Activated naive CD8-positive, alpha-beta T cell treated with anti-CD3 and anti-CD28 coated beads, Interleukin-2, amount 10 ng/mL, durations not matched to agents 7 days and 5 days (primary cell): ENCODE measurements at places on chromosomes 1 and 21. TPM values are rescaled to one million over a fixed set of nuclear protein-coding genes. Genes with fewer than 3 reads are reported as not detected.
A peak's percentile ranks its signal among the peaks of the same experiment; 100 is the strongest.

Gene LCE1E
- total RNA-seq: not detected

DNA sequence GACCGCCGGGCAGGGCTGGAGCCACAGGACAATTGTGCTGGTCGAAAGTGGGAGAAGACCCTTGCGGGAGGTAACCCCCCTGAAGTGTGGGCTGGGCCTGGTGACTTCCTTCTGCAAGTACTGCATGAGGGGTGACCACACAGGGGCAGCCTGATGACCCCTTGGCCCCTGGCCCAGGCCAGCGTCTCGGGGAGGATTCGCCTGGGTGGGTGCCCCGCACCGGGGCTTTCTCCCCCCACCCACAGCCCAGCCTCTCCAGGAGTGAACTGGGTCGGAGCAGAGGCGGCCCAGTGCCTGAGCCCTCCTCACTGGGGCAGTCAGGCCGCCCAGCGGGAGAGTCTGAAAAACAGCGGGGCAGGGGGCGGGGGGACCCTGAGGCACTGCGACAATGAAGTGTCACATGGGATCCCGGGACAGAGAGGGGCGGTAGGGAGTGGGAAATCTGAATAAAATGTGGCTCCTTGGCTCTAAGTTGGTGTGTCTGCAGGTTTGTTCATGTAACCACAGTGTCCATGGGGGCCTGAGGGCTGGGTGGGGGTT is 1.6 kb upstream of the DNMT3L start:
- DNase-seq: no peak
- no peak overlapping the region for H3K4me3 ChIP-seq
- no peaks in the 10 kb centered on the region for H3K27me3 ChIP-seq
- H3K27ac ChIP-seq: no peak overlapping the region
- no peaks in the 10 kb centered on the region for H3K36me3 ChIP-seq

DNA sequence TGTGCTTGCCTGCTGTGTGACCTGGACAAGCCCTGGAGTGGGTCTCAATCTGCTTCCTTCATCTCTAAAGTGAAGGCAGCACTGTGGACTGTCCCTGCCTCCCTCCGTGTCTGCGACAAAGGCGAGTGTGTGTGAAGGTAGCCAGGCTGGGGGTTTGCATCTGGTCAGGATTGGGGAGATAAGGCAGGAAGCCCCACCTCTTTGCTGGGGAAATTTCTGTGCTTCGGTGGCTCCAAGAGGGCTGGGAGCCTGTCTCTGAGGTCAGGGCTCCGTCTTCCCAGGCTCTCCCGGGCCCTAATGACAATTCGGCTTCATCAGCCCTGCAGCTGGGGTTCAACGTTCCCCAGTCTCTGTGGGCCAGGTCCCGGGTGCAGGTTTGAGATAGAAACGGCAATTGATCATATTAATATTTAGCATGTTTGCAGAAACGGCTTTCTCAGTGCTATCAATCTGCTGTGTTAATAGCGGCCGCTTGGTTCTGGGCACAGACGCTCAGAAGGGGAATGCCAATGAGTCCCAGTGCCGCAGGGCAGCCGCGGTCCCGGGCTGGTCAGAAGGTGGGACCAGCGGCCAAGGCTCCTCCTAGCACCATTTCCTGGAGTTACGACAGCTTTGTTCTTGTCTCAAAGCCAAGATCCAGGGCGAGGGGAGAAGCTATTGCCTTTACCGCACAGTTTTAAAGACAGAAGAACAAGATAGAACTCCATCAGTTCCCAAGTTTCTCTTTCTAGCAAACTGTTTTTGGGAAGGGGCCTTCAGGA is 105.7 kb downstream of the PRDM16 start:
- peaks cover 28% of the 10 kb centered on the region for H3K27me3 ChIP-seq
- no peak overlapping the region for H3K4me3 ChIP-seq
- H3K4me1 ChIP-seq: no peaks in the 10 kb centered on the region
- DNase-seq: no peak
- H3K27ac ChIP-seq: no peak overlapping the region

DNA sequence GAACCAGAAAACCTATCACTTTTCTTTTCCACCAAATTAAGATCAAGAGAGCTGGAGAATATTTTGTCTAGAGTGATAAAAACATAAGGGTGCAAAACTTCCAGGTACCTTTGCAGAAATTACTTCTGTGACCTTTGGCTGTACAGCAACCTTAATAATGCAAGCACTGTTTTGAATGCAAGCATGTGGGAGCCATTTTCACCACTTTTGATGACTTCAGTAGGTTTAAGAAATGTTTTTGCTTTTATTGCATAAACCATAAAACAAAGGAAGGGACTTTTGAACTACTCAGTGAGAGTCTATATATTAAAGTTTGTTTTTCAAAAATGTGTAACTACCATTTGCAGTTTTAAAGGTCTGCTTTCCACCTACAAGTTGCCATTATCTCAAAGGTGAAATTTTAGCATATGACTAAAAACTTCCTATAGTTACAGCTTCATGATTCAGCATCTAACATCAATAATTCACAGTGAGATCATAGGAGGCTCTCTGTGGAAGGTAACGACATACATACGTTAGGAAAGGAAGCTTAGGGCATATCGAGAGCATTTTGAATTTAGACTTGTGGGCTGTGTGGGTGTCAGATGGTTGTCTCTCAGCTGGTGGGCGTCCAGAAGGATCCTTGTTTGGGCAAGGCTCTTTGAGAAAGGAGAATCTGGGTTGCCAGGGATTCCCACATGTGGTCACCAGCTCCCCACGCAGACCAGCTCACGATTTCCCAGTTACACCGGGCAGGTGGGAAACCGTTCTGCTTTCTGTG is 1.1 kb upstream of the GADD45A start:
- peak overlapping the region; percentile 56 for H3K27ac ChIP-seq
- H3K4me3 ChIP-seq: peak overlapping the region; percentile 99
- H3K36me3 ChIP-seq: peaks cover 3% of the 10 kb centered on the region
- H3K4me1 ChIP-seq: peaks cover 27% of the 10 kb centered on the region

- H3K36me3 ChIP-seq: no peaks in the 10 kb centered on the region
- no peak for DNase-seq
- peaks cover 21% of the 10 kb centered on the region for H3K27me3 ChIP-seq
Measured at GRCh38 chr1:101444873-101445618, 208.2 kb downstream of the S1PR1 start.

- no peak for DNase-seq
- peak overlapping the region; percentile 96 for H3K4me3 ChIP-seq
- H3K27me3 ChIP-seq: no peaks in the 10 kb centered on the region
- H3K27ac ChIP-seq: peak overlapping the region; percentile 97
- peaks cover 60% of the 10 kb centered on the region for H3K4me1 ChIP-seq
Measured at GRCh38 chr1:161200992-161201835, 953 bp upstream of the NDUFS2 start.

DNA sequence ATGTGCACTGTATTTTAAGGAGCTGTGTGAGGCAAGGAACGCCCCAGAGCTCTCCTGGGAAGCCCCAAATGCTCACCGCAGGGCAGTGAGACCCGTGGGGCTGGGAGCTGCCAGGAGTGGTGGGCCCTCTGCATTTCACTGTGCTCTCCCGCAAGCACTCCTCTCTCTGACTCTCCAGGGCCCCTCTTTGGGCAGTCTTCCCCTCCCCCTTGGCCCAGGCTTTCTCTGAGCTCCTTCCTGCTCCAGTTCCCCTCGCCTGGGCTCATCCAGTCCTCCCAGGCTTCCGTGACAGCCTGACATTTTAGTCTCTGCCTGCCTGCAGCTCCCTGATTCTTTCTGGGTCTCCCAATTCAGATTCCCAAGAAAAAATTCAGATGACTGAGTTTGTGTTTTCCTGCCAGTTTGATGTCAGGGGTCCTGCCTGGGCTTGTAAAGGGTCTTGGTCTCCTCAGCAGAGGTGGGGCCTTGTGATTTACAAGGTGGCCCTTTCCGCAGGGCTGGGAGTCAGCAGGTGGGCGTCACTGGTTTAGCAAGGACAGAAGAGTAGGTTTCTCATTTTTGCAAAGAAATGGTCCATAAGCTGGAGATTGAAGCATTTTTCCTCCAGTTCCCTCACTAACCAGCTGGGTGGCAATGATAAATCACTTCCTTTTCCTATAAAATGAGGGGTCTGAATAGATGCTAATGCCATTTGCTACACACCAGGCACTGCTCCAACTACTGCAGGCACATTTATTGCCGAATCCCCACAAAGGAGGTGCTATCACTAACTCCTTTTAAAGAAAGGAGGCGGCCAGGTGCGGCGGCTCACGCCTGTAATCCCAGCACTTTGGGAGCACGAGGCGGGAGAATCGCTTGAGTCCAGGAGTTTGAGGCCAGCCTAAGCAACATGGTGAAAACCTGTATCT is 1.9 kb upstream of the CA6 start:
- DNase-seq: no peak
- H3K36me3 ChIP-seq: peaks cover 50% of the 10 kb centered on the region
- peaks cover 87% of the 10 kb centered on the region for H3K4me1 ChIP-seq
- no peaks in the 10 kb centered on the region for H3K27me3 ChIP-seq
- peak overlapping the region; percentile 83 for H3K4me3 ChIP-seq

Gene LIN28A
- not detected for total RNA-seq

DNA sequence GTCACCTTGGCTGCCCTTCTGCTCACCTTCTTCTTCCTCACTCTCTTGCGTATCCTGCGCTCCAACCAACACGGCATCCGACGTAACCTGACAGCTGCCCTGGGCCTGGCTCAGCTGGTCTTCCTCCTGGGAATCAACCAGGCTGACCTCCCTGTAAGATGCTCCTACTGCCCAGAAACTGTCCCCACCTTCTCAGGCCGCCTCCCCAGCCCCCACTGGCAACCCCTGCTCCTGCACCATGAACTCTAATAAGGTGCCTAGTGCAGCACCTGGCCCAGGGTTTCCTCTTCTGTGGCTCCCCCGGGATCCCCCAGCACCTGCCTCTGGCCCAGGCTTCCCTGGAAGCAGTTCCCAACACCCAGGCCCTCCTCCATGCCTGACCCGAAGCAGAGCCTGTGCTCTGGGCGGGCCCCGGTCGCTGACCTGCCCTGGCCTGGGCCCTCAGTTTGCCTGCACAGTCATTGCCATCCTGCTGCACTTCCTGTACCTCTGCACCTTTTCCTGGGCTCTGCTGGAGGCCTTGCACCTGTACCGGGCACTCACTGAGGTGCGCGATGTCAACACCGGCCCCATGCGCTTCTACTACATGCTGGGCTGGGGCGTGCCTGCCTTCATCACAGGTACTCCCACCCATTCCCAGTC is 12.8 kb downstream of the PSRC1 start:
- no peaks in the 10 kb centered on the region for H3K36me3 ChIP-seq
- no peak for DNase-seq

Gene UBXN10
- total RNA-seq: 0.28 TPM

DNA sequence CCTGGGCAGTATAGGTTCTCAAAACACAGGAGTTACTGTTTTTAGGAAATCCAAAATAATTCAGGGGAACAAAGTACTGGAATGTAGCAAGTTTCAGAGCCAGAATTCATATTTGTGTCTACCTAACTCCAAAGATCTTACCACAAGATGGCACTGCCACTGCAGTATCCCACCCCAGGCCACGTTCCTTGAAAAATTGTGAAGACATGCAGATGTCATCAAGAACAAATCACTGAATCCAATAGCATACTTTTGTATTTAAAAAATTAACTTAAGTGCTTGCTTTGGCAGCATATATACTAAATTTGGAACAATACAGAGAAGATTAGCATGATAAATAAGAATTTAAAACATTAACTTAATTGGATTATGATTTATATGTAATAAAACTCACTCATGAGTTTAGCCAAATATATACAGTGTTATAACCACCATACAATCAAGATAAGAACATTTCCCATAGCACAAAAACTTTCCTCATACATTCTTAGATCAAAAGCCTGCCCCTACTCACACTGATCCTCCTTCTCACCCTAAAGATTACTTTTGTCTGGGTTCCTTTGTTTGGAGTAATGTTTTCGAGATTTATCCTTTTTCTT is 209.9 kb downstream of the FAF1 start:
- H3K36me3 ChIP-seq: peaks cover 19% of the 10 kb centered on the region
- no peaks in the 10 kb centered on the region for H3K4me1 ChIP-seq
- no peak overlapping the region for H3K27ac ChIP-seq
- H3K27me3 ChIP-seq: no peaks in the 10 kb centered on the region
- no peak for DNase-seq

- no peak for DNase-seq
- no peak overlapping the region for H3K4me3 ChIP-seq
- H3K4me1 ChIP-seq: peaks cover 32% of the 10 kb centered on the region
- H3K27me3 ChIP-seq: no peaks in the 10 kb centered on the region
Measured at GRCh38 chr1:151324390-151324930, 2.8 kb downstream of the PI4KB start.

GRCh38 chr1:199122085-199122484 is 483.2 kb downstream of the PTPRC start:
- H3K4me1 ChIP-seq: peaks cover 8% of the 10 kb centered on the region
- H3K27me3 ChIP-seq: peaks cover under 1% of the 10 kb centered on the region
- no peak overlapping the region for H3K27ac ChIP-seq

DNA sequence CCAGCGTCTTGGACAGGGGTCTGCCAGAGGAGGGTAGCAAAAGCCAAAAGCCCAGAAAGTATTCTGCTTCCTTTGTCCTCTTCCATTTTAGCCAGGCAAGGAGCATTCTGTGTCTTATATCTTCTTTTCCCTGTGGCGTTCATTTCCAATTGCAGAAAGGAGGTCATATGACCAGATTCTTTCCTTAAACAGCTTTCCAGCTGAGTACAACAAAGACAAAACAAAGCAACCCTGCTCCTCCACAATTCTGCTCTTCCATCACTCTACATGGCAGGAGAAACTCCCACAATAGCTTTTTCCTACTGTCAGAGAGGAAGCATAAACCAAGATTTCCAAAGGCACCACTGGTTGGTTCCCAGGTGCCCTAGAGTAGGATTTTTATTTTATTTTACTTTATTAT is 19.7 kb downstream of the ENSA start:
- no peak overlapping the region for H3K27ac ChIP-seq
- peaks cover 31% of the 10 kb centered on the region for H3K4me1 ChIP-seq
- peaks cover 3% of the 10 kb centered on the region for H3K36me3 ChIP-seq
- no peak for DNase-seq
- no peak overlapping the region for H3K4me3 ChIP-seq

DNA sequence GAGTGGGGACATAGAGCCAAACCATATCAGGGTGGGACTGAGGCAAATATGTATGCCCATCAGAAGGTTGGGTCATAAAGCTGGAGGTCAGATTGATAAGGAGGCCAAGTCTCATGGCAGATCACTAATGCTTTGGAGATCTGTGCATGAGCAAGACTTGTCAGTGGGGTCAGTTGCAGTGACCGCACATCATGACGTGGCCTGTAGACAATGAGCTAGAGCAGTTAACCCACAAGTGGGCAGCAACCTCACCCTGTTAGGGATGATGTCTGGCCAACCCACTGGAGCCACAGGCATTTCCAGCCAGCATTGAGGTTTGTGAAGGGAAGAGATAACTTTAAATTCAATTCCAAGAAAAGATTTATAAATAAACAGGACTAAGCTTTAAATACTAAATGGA is 66.7 kb downstream of the XCL1 start:
- no peak for DNase-seq
- H3K4me3 ChIP-seq: no peak overlapping the region
- no peak overlapping the region for H3K27ac ChIP-seq
- no peaks in the 10 kb centered on the region for H3K4me1 ChIP-seq

GRCh38 chr1:7389906-7390603 is 381.0 kb upstream of the VAMP3 start:
- no peak for DNase-seq
- no peaks in the 10 kb centered on the region for H3K36me3 ChIP-seq
- H3K27me3 ChIP-seq: peaks cover 2% of the 10 kb centered on the region
- H3K27ac ChIP-seq: no peak overlapping the region
- H3K4me3 ChIP-seq: no peak overlapping the region
- H3K4me1 ChIP-seq: no peaks in the 10 kb centered on the region

- no peaks in the 10 kb centered on the region for H3K36me3 ChIP-seq
- H3K4me3 ChIP-seq: no peak overlapping the region
- no peaks in the 10 kb centered on the region for H3K4me1 ChIP-seq
- peaks cover 2% of the 10 kb centered on the region for H3K27me3 ChIP-seq
- DNase-seq: no peak
Measured at GRCh38 chr1:29409616-29410015, 173.3 kb downstream of the PTPRU start.
